ENCODE measurements at places on chromosomes 3 and 15.

DNA sequence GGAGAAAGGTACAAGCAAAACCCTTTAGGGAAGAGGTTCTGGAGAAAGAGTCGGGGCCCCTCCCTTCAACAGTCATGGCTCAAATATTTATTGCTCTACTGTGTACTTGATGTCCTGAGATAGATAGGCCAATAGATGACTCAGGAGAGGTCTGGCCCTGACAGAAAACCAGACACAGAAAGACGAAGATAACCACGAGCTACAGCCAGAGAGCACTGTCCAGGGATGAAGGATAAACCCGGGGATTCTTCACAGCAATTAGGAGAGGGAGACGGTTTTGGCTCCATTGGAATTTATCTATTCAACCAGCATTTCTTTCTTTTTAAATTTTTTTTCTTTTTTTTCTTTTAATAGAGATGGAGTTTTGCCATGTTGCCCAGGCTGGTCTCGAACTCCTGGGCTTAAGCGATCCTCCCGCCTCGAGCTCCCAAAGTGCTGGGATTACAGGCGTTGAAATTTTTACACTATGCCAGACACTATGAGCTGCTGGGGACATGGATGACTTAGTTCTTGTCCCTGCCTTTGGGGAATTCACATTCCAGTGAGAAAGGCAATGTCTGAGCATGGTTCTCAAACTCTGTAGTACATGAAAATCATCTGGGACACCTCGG, 4.6 kb upstream of the CIDEC start:
- H3K27me3 ChIP-seq = peaks cover 2% of the 10 kb centered on the region
- no peaks in the 10 kb centered on the region for H3K36me3 ChIP-seq
- no peak overlapping the region for H3K27ac ChIP-seq
- DNase-seq = no peak
- H3K4me1 ChIP-seq = peaks cover 7% of the 10 kb centered on the region

GRCh38 chr15:94411846-94412245, 180.5 kb downstream of the MCTP2 start:
- H3K27ac ChIP-seq = no peak overlapping the region
- H3K36me3 ChIP-seq = no peaks in the 10 kb centered on the region
- H3K4me3 ChIP-seq = no peak overlapping the region
- H3K27me3 ChIP-seq = no peaks in the 10 kb centered on the region
- H3K4me1 ChIP-seq = no peaks in the 10 kb centered on the region

- no peak for DNase-seq
- no peak overlapping the region for H3K27ac ChIP-seq
These were observed 85.3 kb upstream of the TNFAIP8L3 start for GRCh38 chr15:51180011-51180410.

- H3K27me3 ChIP-seq = no peaks in the 10 kb centered on the region
- H3K27ac ChIP-seq = no peak overlapping the region
- no peak overlapping the region for H3K4me3 ChIP-seq
- DNase-seq = no peak
- no peaks in the 10 kb centered on the region for H3K36me3 ChIP-seq
These were observed 5.3 kb downstream of the CHST2 start for GRCh38 chr3:143124601-143125520.

DNA sequence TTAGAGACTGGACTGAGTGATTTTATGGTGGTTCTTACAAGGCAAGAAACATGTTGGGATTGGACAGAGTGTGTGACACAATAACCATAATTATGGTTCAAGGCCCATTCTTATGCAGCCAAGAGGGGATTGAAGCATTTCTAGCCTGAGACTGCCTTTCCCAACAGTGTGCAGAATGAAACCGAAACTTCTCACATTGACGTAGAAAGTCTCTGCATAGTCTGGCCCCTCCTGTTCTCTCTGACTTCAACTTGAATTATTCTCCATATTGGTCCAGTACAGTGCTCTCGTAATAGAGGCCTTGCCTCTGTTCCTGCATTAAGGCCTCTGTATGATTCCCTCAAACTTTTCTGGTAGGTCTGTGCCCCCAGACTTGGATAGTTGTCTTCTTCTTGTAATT, 138.3 kb downstream of the DIPK2A start:
- no peak for DNase-seq
- H3K36me3 ChIP-seq = no peaks in the 10 kb centered on the region
- peaks cover 2% of the 10 kb centered on the region for H3K27me3 ChIP-seq
- H3K27ac ChIP-seq = no peak overlapping the region
- no peak overlapping the region for H3K4me3 ChIP-seq
- H3K4me1 ChIP-seq = peaks cover 2% of the 10 kb centered on the region

DNA sequence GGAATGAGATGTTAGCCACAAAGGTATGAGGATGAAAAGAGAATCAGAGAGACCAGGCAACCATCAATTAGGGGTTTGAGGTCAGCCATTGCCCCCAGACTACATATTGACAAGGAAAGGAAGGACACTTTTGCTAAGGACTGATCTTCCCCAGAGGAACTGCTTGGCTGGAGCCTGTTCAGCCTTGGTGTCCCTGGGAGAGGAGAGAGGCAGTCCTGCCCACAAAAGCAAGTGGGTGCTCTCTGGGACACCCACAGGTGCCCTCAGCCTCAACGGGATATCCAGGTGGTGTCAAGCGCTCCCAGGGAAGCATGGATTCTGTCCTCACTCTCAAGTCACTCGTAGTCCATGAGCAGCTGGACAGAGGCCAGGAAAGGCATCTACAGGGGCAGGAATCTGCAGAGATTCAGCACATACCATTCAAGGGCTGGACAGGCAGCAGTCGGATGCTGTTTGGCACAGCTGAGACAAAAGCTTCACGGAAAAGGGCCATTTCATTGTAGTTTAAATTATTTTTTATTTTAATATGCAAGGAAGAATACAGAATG, 166.2 kb downstream of the UACA start:
- H3K4me3 ChIP-seq = no peak overlapping the region
- H3K4me1 ChIP-seq = no peaks in the 10 kb centered on the region
- H3K36me3 ChIP-seq = peaks cover 3% of the 10 kb centered on the region
- H3K27ac ChIP-seq = no peak overlapping the region

DNA sequence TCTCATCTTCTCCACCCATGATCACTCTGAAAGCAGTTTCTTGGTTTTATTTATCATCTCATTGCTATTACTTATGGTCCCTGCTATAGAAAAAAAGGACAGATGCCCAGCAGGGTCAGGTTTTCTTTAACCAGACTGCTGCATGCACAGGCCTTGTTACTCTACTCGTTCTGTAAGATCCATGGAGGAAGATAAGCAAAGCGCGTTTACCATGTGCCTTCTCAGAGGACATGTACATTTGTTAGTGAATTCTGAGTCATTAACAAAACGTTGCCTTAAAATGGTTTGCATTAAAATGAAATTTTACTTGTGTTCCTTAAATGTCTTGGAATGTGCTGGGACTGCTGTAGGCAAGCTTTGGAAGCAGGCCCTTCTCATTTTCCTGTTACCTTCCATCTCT, 657.3 kb upstream of the KCNMB2 start:
- H3K27ac ChIP-seq = no peak overlapping the region
- H3K4me3 ChIP-seq = no peak overlapping the region
- no peaks in the 10 kb centered on the region for H3K36me3 ChIP-seq
- no peaks in the 10 kb centered on the region for H3K27me3 ChIP-seq

DNA sequence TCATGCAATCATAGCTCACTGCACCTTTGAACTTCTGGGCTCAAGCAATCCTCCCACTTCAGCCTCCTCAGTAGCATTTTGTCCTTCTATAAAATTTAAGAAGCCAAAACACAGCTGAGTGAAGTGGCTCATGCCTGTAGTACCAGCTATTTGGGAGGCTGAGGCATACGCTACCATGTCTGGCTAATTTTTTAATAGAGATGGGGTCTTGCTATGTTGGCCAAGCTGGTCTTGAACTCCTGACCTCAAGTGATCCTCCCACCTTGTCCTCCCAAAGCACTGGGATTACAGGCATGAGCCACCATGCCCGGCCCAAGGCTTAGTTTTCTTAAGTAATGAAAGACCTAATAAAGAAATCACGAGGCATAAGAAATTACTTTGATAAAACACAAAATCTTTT, 14.7 kb upstream of the FNDC3B start:
- H3K4me1 ChIP-seq = no peaks in the 10 kb centered on the region
- H3K36me3 ChIP-seq = no peaks in the 10 kb centered on the region
- H3K4me3 ChIP-seq = no peak overlapping the region
- DNase-seq = no peak
- H3K27me3 ChIP-seq = peaks cover 5% of the 10 kb centered on the region

GRCh38 chr3:73446467-73447110, 178.2 kb downstream of the PDZRN3 start:
- H3K4me3 ChIP-seq = no peak overlapping the region
- H3K4me1 ChIP-seq = no peaks in the 10 kb centered on the region
- DNase-seq = no peak
- peaks cover 2% of the 10 kb centered on the region for H3K27me3 ChIP-seq
- H3K36me3 ChIP-seq = no peaks in the 10 kb centered on the region

GRCh38 chr15:71743861-71744382, 66.4 kb upstream of the NR2E3 start:
- no peaks in the 10 kb centered on the region for H3K4me1 ChIP-seq
- H3K4me3 ChIP-seq = no peak overlapping the region
- no peak overlapping the region for H3K27ac ChIP-seq
- peak; percentile 71 for DNase-seq

GRCh38 chr3:73273341-73273740, 211.9 kb downstream of the EBLN2 start:
- no peaks in the 10 kb centered on the region for H3K27me3 ChIP-seq
- no peak overlapping the region for H3K27ac ChIP-seq
- no peak overlapping the region for H3K4me3 ChIP-seq
- DNase-seq = no peak

- no peaks in the 10 kb centered on the region for H3K27me3 ChIP-seq
- DNase-seq = no peak
- H3K27ac ChIP-seq = no peak overlapping the region
- no peaks in the 10 kb centered on the region for H3K4me1 ChIP-seq
- no peak overlapping the region for H3K4me3 ChIP-seq
- H3K36me3 ChIP-seq = no peaks in the 10 kb centered on the region
These were observed 99.5 kb upstream of the KCNMB2 start for GRCh38 chr3:178436773-178437172.

DNA sequence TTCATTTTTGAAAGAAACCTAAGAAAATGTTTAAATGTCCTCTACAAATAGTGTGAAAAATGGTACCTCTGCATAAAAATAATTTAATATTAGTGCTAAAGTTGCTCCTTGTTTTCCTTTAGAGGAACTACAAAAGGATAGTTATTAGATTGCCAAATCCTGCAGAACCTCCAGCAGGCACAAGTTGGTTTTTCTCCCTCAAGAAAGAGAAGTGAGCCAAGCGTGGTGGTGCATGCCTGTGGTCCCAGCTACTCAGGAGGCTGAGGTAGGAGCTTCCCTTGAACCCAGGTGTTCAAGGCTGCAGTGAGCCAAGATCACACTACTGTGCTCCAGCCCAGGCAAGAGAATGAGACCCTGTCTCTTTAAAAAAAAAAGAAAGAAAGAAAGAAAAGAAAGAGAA, 85.1 kb upstream of the TSEN2 start:
- H3K27me3 ChIP-seq = peaks cover 9% of the 10 kb centered on the region
- H3K27ac ChIP-seq = no peak overlapping the region
- peaks cover 16% of the 10 kb centered on the region for H3K4me1 ChIP-seq
- DNase-seq = no peak
- no peaks in the 10 kb centered on the region for H3K36me3 ChIP-seq

GRCh38 chr3:159151130-159151529, 349.3 kb downstream of the MFSD1 start:
- H3K4me3 ChIP-seq = no peak overlapping the region
- no peak overlapping the region for H3K27ac ChIP-seq
- no peak for DNase-seq
- H3K27me3 ChIP-seq = no peaks in the 10 kb centered on the region
- H3K4me1 ChIP-seq = no peaks in the 10 kb centered on the region

- H3K4me1 ChIP-seq = peaks cover 55% of the 10 kb centered on the region
- H3K36me3 ChIP-seq = no peaks in the 10 kb centered on the region
- H3K27me3 ChIP-seq = no peaks in the 10 kb centered on the region
- peak; percentile 45 for DNase-seq
- peak overlapping the region; percentile 80 for H3K4me3 ChIP-seq
- H3K27ac ChIP-seq = peak overlapping the region; percentile 99
These were observed 161.8 kb upstream of the TBL1XR1 start for GRCh38 chr3:177358977-177359592.

- no peak for DNase-seq
- no peaks in the 10 kb centered on the region for H3K36me3 ChIP-seq
- H3K4me3 ChIP-seq = no peak overlapping the region
- H3K27ac ChIP-seq = no peak overlapping the region
- no peaks in the 10 kb centered on the region for H3K4me1 ChIP-seq
- peaks cover 10% of the 10 kb centered on the region for H3K27me3 ChIP-seq
These were observed 73.2 kb upstream of the SNRPA1 start for GRCh38 chr15:101368086-101368780.

GRCh38 chr3:190096345-190096744, 24.4 kb downstream of the P3H2 start:
- peaks cover under 1% of the 10 kb centered on the region for H3K4me1 ChIP-seq
- no peak overlapping the region for H3K27ac ChIP-seq
- no peaks in the 10 kb centered on the region for H3K36me3 ChIP-seq

DNA sequence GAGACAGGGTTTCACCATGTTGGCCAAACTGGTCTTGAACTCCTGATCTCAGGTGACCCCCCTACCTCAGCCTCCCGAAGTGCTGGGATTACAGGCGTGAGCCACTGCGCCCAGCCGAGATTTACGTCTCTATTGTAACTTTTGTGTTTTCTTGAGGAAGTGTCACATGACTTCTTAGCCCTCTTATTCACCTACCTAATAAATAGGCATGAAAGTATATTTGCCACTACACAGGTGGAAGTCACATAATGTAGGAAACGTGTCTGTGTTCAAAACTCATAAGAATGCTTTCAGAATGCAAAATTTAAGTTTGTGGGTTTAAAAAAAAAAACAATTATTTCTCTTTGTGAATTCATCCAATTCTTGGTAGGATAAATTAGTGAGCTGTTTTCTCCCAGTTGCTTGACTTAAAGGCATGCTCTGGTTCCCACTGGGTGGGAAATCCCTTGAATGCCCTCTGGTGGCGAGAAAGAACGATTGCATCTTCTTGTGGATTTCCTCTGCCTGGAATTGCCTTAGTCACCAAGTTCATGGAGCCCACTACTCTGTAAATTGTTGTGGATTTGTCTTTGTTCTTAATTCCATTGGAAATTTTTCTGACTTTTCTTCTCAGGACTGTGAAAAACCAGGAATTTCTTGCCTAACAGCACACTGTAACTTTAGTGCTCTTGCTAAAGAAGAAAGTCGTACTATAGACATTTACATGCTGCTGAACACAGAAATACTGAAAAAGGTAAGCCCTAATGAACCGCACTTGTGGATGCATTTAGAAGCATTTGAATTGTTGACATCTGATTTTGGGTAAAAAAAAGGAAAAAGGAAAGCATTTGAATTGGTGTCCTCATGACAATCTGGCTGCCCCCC, 82.2 kb upstream of the CTDSPL start:
- H3K4me3 ChIP-seq = no peak overlapping the region
- peak; percentile 31 for DNase-seq
- H3K27me3 ChIP-seq = peaks cover 13% of the 10 kb centered on the region

GRCh38 chr3:30305021-30305420, 301.4 kb upstream of the TGFBR2 start:
- H3K4me1 ChIP-seq = no peaks in the 10 kb centered on the region
- no peak for DNase-seq
- H3K4me3 ChIP-seq = no peak overlapping the region
- H3K27ac ChIP-seq = no peak overlapping the region

GRCh38 chr3:17070161-17070959, 185.6 kb downstream of the PLCL2 start:
- H3K4me3 ChIP-seq = no peak overlapping the region
- DNase-seq = no peak
- peaks cover 32% of the 10 kb centered on the region for H3K4me1 ChIP-seq
- H3K27me3 ChIP-seq = no peaks in the 10 kb centered on the region
- peaks cover 74% of the 10 kb centered on the region for H3K36me3 ChIP-seq
